ENCODE measurements at places on chromosomes 16 and 17.
A peak's percentile ranks its signal among the peaks of the same experiment; 100 is the strongest.

DNA sequence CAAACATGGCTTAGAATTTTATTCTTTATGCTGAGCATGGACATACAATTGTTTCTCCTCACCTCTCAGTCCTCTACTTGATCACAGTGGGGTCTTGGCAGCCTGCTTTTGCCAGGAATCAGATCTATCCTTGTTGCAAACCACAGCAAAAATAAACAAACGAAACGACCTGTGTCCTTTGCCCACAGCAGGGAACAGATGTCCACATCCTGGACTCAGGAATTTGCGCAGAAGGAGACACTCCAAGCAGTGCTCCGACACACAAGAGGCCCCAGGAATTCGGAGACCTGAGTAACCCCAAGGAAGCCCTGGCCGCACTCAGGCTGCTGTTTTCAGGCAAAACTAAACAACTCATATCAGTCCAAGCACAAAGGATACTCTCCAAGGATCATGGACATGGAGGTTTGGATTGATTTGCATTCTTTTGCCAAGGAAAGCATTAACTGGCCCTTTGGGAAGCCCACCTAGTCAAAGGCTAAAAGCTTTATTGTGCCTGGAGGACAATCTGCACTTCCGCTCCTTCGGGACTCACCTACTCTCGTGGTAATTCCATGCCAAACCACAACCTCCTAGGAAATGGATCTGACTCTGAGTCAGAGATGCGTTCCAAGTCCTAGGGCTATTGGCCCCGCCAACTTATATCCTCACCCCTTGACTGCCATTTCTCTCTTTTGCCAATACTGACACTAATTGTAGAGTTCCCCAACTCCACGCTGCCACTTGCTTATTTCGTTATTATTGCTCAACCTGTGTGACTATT, 271.1 kb upstream of the CDH11 start:
- DNase-seq = no peak

GRCh38 chr16:67872631-67873434, at the start of gene EDC4:
TSS of gene EDC4 (plus strand) at chr16:67873052. CDS start at chr16:67873262, 210 bp downstream.
- peak; percentile 68 for DNase-seq

DNA sequence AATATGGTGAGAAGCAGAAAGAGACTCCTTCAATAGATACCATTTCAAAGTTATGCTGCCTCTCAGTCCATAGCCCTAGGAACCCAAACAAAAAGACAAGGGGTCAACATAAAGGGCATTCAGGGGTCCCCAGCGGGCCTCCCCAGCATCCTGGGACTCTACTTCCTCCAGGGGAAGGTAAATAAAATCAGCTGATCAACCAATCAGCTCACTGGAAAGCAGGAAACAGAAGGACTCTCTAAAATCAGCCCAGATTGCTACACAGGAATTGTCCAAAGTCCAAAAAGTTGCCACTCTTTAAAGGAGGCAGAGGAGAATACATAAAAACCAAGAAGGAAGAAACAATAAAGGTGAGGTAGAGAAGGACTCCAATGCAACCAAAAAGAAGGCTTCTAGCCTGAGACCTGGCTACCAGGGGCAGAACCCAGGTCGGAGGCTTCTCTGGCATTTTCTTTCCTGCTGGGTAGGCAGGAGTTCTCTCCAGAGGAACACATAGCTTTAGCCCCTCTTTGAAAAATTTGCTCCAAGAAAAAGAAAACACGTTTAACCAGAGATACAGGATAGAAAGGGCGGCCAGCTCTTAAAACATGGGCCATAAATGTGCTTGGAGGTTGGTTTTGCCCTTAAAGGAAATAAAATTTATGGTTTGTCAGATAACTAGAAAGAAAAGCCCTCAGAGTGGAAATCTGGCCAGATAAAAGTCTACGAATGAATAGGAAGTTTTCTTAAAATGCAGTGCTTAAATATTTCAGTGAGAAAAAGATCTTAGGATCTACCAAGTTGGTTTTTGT, 404.6 kb downstream of the SOX9 start:
- no peak for DNase-seq

DNA sequence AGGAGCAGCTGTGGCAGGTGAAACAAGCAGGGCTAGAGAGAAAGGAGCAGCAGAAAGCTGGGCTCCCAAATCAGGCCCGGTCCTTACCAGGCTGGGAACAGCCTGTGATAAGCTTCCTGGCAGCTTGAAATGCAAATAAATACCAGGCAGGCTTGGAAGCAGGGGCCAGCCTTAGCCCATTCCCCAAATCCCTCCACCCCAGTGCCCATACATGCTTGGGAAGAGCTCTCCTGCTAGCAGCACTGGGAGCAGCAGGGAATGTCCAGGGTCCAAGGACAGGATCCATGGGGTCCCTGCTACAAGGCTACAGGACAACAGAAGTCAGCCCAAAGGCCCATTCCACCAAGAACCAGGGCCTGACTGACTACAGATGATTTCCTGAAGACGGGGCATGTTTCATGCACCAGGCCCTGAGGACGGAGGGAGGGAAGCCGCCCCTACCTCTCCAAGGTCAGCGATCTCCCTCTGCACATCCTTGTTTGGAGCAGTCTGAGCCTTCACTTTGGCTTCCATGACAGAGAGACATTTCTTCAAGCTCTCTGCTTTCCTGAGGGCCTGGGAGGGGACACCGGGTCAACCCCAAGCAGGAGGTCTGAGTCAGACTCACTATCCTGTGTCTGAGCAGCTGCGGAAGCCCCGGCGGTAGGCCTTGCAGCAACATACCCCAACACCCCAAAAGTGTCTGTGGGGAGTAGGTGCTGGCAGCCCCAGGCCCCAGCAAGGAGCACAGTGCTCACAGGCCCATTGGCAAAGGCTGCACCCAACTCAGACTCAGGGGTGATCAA, 2.6 kb upstream of the EXOSC6 start:
- no peak for DNase-seq

DNA sequence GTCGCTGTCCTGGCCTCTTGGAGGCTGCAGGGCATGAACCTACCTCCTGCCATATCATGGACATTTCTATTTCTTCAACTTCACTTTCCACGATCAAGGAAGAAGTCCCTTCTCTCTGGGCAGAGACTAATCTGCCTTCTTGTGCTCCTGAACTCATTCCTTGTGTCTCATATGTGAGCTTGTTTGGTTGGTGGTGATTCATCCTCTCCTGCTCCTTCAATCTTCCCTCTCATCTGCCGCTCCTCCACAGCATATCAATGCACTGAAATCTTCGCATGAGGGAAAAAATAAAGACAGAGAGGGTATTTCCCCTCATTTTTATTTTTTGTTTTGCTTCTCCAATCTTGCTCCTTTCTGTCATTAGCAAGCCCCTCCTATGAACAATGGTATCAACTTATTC, 571.7 kb upstream of the GOT2 start:
- DNase-seq = no peak

- peak; percentile 57 for DNase-seq
Observed at GRCh38 chr17:81959362-81960129, 1.4 kb downstream of the NOTUM start.

Data from endothelial cell (in vitro differentiated cells).